ENCODE measurements at places on chromosomes 6 and 20. TPM values are rescaled to one million over a fixed set of nuclear protein-coding genes. Genes with fewer than 3 reads are reported as not detected.

Gene TTLL9
- 0.05 TPM for polyA plus RNA-seq

Gene AKAP7
- 3.5 TPM for polyA plus RNA-seq

Gene EGFL8
- 2.3 TPM for polyA plus RNA-seq

Gene PKHD1
- polyA plus RNA-seq = not detected

Gene OR2J3
- not detected for polyA plus RNA-seq

Gene GNAS-AS1
- 0.32 TPM for polyA plus RNA-seq

Gene TMEM217
- polyA plus RNA-seq = 3.0 TPM

Gene ULBP2
- polyA plus RNA-seq = 10.0 TPM

Gene LZTS3
- polyA plus RNA-seq = 2.6 TPM

Gene SCUBE3
- polyA plus RNA-seq = 0.29 TPM

Gene TCFL5
- 11.1 TPM for polyA plus RNA-seq

Gene PNLDC1
- 0.09 TPM for polyA plus RNA-seq

Gene DOK5
- polyA plus RNA-seq = 25.4 TPM

Gene TAGAP
- polyA plus RNA-seq = not detected

Gene ASIP
- polyA plus RNA-seq = not detected

Gene CAGE1
- not detected for polyA plus RNA-seq

Gene ZDHHC14
- 2.3 TPM for polyA plus RNA-seq

Gene RNF39
- not detected for polyA plus RNA-seq

Gene FRMD1
- not detected for polyA plus RNA-seq

Gene CNR1
- polyA plus RNA-seq = not detected

Gene RGS19
- polyA plus RNA-seq = 5.8 TPM

Gene HMGCLL1
- polyA plus RNA-seq = 0.05 TPM

Gene PRRT1
- polyA plus RNA-seq = 0.61 TPM

Gene PROKR2
- not detected for polyA plus RNA-seq

Gene CD24
- polyA plus RNA-seq = 0.19 TPM

Gene MDFI
- not detected for polyA plus RNA-seq

Gene OXT
- polyA plus RNA-seq = not detected

Gene FLRT3
- 10.8 TPM for polyA plus RNA-seq

Gene OR2B2
- polyA plus RNA-seq = not detected

Gene BNIP5
- not detected for polyA plus RNA-seq

Gene LY6G5C
- polyA plus RNA-seq = 2.0 TPM

Gene DEF6
- 0.17 TPM for polyA plus RNA-seq

Gene OSBPL2
- 13.3 TPM for polyA plus RNA-seq

Gene PDCD2
- 56.6 TPM for polyA plus RNA-seq

Gene PRDM13
- not detected for polyA plus RNA-seq

Gene RSPO3
- polyA plus RNA-seq = 0.85 TPM

Gene SYCP2
- polyA plus RNA-seq = 0.77 TPM
